ENCODE measurements at places on chromosomes 16 and 17.

- DNase-seq, result no peak
Measured at GRCh38 chr17:12081720-12082119, 61.0 kb downstream of the MAP2K4 start.

DNA sequence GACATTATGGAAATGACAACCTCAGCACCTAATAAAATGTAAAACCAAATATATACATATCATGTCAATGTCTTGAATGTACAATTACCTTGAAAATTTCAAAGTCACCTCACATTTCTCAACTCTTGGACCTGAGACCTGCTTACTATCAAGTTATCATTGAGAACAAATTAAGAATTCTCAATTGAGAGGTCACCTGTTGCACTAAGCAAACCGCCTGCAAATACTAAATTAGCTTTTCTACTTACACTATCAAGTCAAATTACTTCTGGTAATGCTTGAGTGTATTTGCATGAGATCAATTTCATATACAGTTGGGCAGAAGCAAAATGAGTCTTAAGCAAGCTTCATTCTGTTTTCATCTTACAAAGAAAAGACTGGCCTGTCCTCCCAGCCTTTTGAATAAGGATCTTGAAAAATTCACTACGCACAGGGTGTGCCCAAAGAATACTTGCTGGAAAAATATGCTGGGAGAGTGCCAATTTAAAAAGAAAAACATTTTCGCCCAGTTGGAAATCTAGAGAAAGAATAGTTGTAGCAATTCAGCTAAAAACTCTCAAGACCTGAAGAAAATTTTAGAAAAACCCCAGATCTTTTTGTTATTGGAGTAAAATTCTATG, 35.7 kb downstream of the KANSL1 start:
- DNase-seq, result no peak

- DNase-seq, result no peak
Measured at GRCh38 chr16:57377080-57377841, 5.0 kb downstream of the CX3CL1 start.

GRCh38 chr17:17833658-17834357, 3.0 kb downstream of the SREBF1 start:
- no peak for DNase-seq

- no peak for DNase-seq
Measured at GRCh38 chr17:5002121-5002788, 4.5 kb downstream of the KIF1C start.

DNA sequence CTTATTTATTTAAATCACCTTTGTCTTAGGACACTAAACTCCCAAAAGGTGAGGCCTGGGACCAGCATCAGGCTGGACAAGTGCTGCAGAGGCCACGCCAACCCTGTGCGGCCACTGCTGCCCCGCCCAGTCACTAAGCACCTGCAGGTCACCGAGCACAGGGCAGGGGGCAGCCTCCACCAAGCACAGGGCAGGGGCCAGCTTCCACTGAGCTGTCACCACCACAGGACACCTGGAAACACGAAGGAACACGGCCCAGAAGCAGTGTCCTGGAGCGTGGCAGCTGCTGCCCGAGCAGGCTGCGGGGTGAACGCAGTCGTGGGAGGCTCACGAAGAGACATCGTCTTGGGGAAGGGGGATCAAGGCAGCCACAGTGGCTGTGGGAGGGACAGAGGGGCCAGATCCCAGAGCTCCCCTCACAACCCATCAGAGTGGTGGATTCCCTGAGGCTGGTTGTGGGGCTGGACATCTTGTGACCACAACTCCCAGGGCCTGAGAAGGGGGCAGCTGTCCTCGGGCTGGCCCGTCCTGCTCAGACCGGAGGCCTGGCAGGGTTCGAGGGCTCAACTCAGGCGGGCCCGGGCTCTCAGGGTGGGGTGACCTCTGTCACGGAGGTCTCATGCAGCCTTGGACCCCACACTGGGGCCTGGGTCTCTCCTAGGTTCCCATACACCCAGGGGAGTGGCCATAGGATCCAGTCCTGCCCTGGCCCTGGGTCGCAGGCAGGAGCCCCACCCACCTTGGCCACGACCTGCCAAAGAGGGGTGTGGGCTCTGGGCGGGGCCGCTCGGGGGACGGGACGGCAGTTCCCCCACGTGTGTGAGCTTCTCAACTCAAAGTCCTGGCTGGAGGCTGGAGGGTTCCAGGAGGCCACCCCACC, 18.7 kb downstream of the RAB40B start:
- no peak for DNase-seq

DNA sequence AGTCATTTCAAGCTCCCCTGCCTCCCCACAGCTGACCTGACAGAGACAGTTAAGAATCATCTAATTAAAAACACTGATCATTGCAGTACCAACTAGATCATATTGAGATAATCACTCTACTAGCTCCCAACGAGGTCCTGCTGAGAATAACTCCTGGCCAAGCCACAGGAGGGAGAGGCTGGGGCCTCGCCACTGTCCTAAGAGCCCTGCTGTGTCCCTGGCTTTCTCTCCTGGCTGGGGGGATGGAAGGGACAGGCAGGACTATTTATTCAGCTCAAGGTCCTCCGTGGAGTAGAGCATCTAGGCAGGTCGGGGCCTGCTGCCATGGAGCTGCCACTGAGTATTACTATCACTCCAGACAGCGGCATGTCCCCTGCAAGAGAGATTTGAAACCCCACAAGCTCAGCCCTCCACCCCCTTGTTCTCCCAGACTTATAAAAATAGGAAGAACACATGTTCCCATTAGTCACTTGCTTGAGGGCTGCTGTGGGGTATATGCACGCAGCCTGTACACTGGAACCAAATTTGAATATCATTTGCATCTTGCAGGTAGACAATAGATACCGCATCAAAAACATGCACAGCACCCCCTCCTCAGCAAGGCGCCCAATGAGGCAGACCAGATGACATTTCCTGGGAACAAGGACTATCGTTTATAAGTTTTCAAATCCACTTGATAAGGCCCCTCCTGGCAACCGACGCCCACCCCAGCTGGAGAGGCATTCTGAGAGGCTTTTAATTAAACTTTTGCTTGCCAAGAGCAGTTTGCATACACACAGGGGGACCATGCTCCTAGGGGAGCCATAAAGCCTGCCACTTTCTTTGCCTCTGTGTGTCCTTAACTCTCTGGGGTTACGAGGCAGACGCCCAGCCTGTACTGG, 385.2 kb upstream of the ZFHX3 start:
- no peak for DNase-seq

- no peak for DNase-seq
Measured at GRCh38 chr16:78230832-78231231, 131.4 kb downstream of the WWOX start.

GRCh38 chr17:81438688-81439087, 43.4 kb downstream of the BAHCC1 start:
- DNase-seq, result no peak

DNA sequence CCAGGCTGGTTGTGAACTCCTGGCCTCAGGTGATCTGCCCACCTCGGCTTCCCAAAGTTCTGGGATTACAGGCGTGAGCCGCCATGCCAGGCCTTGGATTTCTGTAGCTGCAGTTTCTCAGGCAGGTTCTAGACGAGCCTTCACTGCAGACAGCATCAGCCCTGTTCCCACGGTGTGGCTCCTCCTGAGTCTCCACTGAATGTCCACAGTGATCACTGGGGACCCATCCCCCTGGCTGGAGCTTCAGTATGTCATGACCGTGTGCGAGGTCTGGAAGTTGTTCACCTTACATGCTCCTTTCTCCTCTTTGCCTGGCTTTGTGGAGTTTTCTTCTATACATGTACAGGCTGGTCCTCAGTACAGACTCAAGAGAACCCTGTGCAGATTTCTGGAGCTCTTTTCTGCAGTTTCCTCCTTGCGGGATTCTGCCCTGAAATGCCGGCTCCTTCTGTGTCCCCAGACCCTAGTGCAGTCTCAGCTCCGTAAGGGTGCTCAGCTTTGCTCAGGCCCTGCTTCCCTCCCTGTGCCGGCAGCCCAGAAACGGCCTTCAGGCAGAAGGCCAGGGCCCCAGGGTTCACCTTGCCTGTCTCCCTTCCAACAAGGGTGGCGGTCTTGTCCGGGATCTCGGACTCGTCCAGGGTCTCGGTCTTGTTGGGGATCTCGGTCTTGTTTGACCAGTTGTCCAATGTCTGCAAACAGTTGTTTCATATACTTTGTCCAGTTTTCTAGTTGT, 14.3 kb upstream of the FASN start:
- no peak for DNase-seq

GRCh38 chr16:79013930-79014660, 586.4 kb downstream of the MAF start:
- DNase-seq, result no peak

- no peak for DNase-seq
Measured at GRCh38 chr17:44067545-44067940, 1.1 kb upstream of the LSM12 start.

DNA sequence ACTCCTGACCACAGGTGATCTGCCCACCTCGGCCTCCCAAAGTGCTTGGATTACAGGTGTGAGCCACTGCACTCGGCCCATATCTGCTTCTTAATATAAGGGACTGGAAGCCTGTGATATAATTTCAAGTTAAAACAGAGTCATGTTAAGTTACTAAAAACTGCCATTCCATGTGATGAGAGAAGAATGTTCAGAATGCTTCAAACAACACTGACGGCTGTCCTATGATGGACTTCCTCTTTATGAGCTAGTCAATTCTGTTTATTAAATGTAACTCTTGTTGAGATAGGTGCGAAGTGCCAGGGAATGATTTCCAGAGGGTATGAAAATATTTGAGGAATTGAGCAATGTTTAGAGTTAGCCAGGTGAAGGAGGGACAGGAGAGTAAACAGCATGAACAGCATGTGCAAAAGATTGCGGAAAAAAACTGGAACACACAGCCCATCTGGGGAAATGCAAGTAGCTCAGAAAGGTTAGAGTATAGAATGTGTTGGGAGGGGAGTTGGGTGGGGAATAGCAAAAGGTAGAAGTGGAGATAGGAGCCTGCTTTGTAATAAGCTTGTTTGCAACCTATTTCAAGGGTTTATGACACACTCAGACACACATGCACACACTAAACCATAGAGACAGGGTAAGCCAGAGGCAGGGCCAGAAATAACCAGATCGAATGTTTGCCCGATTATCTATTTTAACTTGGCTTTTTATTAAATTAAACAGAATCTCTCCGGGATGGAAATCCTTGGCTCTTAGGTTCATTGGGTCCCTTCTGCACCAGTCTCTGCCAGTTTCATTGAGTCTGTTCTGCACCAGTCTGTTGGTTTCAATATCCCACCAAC, 135.6 kb upstream of the COX10 start:
- no peak for DNase-seq

GRCh38 chr16:51048544-51048943, 102.5 kb downstream of the SALL1 start:
- DNase-seq, result no peak

DNA sequence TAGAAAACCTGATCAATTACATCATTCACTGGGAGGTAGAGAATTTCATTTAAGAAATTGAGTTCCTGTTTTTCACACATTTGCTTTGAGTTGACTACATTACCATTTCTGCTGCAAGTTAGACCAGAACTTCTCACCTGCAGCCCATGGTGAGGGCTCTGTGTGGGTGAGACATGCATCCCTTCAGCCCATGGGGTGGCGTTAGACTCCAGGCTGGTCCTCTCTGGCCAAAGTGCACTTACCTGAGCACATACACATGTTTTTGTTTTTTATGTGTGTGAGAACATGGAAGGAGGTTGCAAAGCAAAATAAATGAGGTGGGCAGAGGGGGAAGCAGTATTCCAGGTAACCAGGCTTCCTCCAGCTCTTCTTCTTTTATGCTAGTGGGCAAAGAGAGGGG, 470.2 kb downstream of the PMP22 start:
- no peak for DNase-seq

GRCh38 chr16:14454391-14454790, 175.7 kb downstream of the PARN start:
- no peak for DNase-seq

DNA sequence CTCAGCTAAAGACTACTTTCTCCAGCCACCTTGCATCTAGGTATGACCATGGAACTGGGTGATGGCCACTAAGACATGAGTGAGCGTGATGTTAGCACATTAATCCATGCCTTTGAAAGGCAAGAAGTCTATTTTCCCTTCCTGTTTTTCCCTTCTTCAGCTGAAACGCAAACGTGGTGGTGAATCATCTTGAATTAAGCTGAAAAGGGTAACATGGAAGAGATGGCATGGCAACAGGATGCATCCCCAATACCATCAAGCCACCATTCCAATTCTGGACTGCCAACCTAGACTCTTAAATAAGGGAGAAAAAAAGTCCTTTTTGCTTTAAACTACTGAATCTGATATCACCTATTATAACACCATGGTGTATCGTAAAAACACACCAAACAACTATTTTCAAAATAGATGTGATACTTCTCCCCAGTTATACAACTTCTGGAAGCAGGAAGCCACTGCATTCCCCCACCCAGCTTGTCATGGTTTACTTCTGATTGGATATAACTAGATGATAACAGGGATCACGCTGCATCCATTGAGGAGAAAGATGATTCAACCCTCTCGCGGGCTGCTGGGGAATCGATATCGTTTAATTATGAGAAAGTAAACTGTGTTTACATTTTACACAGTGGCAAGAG, 368.6 kb downstream of the CDH13 start:
- DNase-seq, result no peak

DNA sequence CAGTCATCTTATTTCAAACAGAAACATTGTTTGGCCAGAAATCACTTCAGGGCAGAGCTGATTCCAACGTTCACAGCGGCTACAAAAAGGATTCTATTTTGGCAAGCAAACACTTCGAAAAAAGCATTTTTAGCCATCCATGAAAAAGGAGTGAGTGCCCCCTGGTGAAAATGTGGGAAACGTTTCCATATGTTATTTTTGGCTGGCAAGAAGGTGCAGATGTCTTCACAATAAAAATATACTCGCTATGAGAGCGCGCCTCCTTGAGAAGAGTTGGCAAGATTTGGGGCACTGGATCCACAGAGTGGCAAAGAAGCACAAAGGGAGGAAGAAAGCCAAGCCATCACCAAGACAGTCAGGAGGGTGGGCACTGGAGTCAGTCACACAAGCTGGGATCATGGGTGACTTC, 191.1 kb downstream of the CHD9NB start:
- DNase-seq, result no peak

DNA sequence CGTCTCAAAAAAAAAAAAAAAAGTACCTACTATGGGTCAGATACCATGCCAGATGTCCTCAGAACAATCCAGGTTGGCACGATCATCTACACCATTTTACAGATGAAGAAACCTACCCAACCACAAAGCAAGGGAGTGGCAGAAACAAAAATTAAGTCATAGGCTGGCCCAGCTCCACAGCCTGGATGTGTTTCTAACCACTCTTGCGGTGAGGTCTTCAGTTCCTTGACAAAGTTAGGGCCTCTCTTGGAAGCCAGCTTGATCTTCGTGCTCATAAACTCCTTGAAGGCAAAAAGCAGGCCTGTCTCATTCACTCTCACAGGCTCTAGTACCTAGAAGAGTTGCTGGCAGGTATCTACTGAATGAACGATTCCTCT, 6.2 kb downstream of the GGA2 start:
- no peak for DNase-seq
